ENCODE measurements at places on chromosomes 2 and 18. TPM values are rescaled to one million over a fixed set of nuclear protein-coding genes. Genes with fewer than 3 reads are reported as not detected.

The DNAH6 gene
- total RNA-seq, result 2.8 TPM

The DTNA gene
- total RNA-seq, result 13.3 TPM

DNA sequence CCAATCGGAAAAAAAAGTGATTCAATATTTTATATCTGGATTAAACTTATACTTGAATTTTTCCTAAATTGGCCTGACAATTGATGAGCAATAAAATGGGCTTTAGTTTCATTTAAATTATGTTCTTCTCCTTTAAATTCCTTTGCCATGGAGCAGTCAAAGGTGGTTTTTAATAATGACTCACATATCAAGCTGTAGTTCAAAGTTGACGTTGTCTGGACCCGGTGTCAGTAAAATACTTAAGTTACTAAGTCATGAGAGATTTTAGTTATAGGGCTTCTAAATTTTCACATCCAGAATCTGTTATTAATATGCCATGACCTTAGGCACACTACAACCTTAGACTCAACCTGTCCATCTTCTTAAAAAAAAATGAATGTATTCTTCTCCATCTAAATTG, 62.5 kb downstream of the CDH2 start:
- H3K36me3 ChIP-seq, result no peaks in the 10 kb centered on the region
- peaks cover 88% of the 10 kb centered on the region for H3K4me1 ChIP-seq
- H3K4me3 ChIP-seq, result no peak overlapping the region
- DNase-seq, result no peak
- no peak overlapping the region for H3K27ac ChIP-seq

- H3K27ac ChIP-seq, result peak overlapping the region; percentile 4
- peaks cover 28% of the 10 kb centered on the region for H3K4me1 ChIP-seq
- H3K27me3 ChIP-seq, result peaks cover 55% of the 10 kb centered on the region
- no peaks in the 10 kb centered on the region for H3K36me3 ChIP-seq
- peak overlapping the region; percentile 94 for H3K4me3 ChIP-seq
Measured at GRCh38 chr18:34978533-34978893, 62.7 kb upstream of the MAPRE2 start.

The DSC3 gene
- 0.16 TPM for total RNA-seq

The CRYGC gene
- total RNA-seq, result not detected

The ITGB6 gene
- total RNA-seq, result not detected

DNA sequence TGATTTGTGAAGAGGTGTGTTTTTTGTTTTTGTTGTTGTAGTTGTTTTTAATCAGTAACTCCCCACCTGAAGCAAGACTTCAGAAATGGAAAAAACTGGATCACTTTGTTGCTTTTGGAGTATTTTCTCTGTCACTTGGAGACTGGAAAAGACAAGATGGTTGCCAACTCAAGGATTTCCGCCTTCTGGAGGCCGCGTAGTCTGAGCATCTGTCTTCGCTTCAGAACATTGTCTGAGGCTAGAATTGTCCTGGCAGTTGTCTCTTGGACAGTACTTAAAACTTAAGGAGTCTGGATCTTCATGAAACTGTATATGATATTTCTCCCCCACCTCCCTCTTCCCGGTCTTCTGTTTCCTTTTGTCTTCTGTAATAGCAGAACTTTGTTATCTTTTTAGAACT, 67.7 kb downstream of the ARHGAP28 start:
- H3K4me3 ChIP-seq, result no peak overlapping the region
- no peaks in the 10 kb centered on the region for H3K27me3 ChIP-seq
- no peak for DNase-seq
- H3K4me1 ChIP-seq, result peaks cover 4% of the 10 kb centered on the region

GRCh38 chr2:177783835-177784744, 288.5 kb downstream of the PDE11A start:
- H3K4me3 ChIP-seq, result no peak overlapping the region
- H3K36me3 ChIP-seq, result peaks cover 7% of the 10 kb centered on the region
- H3K27me3 ChIP-seq, result peaks cover 3% of the 10 kb centered on the region

DNA sequence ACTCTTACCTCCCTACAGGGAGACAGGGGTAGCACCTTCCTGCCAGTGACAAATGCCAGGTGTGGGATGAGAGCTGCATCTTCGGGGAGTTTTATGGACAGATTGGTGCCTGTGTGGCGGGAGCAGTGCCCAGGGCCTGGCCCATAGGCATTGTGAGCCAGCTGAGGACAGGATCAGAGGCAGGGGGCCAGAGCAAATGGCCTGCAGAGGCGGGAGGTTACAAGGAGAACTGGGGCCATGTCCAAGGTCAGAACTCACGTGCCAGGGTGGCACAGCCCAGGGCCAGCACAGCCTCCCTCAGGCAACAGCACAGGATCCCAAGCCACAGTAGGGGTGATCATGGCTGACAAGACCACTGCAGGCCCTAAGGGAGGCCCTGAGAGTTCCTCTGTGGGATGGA, 40.2 kb upstream of the MCFD2 start:
- peaks cover 12% of the 10 kb centered on the region for H3K4me1 ChIP-seq
- H3K4me3 ChIP-seq, result no peak overlapping the region
- H3K36me3 ChIP-seq, result peaks cover 8% of the 10 kb centered on the region
- DNase-seq, result no peak
- H3K27ac ChIP-seq, result peak overlapping the region; percentile 83

All from neural crest cell (in vitro differentiated cells).